ENCODE measurements at places on chromosomes 2 and 18.

DNA sequence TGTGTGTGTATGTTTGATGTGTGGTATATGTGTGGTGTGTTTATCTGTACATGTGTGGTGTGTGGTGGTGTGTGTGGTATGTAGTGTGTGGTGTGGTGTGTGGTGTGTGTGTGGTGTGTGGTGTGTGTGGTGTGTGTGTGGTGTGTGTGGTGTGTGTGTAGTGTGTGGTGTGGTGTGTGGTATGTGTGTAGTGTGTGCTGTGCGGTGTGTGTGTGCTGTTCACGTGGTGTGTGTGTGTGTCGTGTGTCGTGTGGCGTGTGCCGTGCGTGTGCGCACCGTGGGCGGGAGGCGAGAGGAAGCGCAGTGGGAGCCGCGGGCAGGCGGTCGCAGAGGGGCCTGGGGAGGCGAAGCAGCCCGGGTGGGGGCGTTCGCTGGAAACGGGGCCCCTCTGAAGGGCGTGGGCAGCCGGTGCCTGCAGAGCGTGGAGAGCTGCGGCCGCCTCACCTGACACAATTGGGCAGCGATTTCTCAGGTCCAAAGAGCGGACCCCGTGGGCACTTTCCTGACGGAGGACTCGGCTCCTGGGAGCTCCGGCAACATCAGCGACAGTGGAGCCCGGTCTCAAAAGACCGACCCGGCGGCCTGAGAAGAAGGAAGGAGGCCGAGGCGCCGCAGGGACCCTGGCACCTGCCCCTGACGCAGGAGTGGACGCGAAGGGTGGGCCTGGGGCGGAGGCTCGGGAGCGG is 741.1 kb upstream of the SALL3 start:
- DNase-seq: no peak

DNA sequence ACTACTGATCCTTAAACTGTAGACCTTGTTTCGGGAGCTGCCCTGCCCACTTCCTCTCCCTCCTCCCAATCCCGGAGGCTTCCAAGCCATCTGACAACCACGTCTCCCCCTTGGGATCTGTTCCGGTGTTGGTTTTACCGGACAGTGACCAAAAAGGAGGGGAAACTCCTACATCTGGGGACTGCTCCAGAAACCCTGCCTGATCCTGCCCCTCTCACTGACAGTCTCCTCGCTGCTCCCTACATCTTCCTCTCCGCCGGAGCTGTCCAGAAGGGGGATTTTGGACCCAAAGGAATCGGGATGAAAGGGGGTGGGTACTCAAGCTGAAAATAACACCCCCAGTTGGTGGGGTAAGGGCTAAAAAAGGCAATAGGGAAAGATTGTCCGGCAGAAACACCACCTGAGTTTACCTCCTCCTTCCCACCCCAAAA is 1.5 kb downstream of the INO80D start:
- DNase-seq: peak; percentile 20

- no peak for DNase-seq
Observed at GRCh38 chr18:37243741-37244140, 321.9 kb downstream of the CELF4 start.

GRCh38 chr2:159140070-159140769 is 146.3 kb downstream of the WDSUB1 start:
- DNase-seq: no peak

DNA sequence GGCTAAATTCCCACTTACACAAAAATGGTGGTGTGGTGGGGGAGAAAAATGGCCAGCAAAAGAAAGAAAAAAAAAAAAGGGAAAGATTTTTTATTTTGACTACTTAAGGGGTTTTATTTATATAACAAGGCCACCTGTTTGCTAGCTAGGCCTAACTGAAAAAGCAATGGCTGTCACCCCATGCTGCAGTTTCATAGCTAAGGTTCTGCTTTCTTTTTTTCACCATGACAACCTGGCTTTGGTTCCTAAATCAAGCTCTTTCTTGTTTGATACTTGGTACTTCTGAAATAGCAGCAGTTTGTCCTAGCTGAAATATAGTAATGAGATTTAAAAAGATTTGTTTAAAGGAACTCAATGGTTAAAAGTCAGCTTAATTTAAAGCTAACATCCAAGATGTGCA is 433.2 kb upstream of the MEX3C start:
- DNase-seq: no peak

All from trophoblast cell (in vitro differentiated cells and primary cell).